NCI-H1092 (cell line): ENCODE measurements at places on chromosomes 4 and X.

- DNase-seq: no peak
Observed at GRCh38 chr4:54001668-54002365, 62.6 kb downstream of the CHIC2 start.

- no peak for DNase-seq
Observed at GRCh38 chr4:66609014-66609413, 936.3 kb downstream of the CENPC start.

DNA sequence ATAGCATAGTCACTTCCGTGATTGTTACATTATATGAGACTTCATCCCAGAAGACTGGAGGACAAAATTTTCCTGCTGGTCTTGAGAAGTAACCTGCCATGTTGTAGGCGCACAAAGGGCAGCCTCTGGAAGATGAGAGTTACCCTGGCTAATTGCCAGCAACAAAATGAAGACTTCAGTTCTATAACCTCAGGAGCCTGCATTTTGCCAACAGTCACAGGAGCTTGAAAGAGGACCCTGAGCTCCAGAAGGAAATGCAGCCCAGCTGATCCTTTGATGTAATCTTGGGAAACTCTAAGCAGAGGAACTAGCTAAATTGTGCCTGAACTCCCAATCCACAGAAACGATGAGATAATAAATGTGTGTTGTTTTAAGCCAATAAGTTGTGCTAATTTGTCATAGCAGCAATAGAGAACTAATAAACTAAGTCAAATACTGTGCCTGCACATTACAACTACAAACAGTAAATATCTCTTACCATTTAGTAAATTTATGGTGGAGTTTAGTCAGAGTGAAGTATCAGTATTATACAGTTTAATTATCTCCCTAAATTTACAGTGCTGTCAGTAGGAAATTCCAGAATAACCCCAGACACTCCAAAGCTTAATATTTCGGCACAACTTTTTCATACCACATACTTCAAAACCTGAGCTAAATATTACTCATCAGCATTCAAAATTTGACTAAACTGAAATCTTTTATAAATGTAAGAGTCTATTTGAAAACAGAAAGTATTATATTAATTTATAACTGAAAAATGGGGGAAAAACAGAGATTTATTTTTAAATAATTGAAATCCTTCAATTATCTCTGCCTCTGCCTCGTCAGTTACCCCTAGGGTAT is 90.1 kb upstream of the MAPK10 start:
- DNase-seq: no peak

DNA sequence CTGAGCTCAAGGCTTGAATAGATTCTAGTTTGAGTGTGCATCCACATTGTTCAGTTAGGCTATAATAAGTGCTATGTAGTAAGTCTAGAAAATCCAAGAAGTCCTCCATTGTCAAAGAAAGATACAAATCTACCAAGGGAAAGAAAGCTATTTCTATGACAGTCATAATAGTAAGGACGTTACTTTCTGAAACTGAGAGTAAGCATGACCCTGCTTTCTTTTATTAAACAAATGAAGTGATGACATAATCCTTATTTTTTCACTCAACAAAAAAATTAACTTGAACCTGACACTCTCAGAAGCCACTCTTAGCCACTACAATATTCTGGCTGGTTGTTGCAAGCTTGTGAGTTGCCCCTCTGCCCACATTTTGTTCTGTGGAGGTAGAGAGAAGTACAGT is 33.8 kb upstream of the AMELX start:
- DNase-seq: no peak

GRCh38 chrX:69951753-69952152 is 98.0 kb downstream of the AWAT2 start:
- no peak for DNase-seq

- peak; percentile 44 for DNase-seq
Observed at GRCh38 chrX:24371391-24371972, 11.0 kb downstream of the SUPT20HL1 start.
